Sigmoid colon (tissue), 7 donors: ENCODE measurements at places on chromosomes 12 and 14. TPM values are rescaled to one million over a fixed set of nuclear protein-coding genes. Genes with fewer than 3 reads are reported as not detected.

GRCh38 chr14:63308723-63309317, 9.9 kb downstream of the GPHB5 start:
- no peak overlapping the region for H3K4me3 ChIP-seq
- H3K27me3 ChIP-seq = no peaks in the 10 kb centered on the region
- H3K27ac ChIP-seq = no peak overlapping the region
- no peaks in the 10 kb centered on the region for H3K4me1 ChIP-seq

DNA sequence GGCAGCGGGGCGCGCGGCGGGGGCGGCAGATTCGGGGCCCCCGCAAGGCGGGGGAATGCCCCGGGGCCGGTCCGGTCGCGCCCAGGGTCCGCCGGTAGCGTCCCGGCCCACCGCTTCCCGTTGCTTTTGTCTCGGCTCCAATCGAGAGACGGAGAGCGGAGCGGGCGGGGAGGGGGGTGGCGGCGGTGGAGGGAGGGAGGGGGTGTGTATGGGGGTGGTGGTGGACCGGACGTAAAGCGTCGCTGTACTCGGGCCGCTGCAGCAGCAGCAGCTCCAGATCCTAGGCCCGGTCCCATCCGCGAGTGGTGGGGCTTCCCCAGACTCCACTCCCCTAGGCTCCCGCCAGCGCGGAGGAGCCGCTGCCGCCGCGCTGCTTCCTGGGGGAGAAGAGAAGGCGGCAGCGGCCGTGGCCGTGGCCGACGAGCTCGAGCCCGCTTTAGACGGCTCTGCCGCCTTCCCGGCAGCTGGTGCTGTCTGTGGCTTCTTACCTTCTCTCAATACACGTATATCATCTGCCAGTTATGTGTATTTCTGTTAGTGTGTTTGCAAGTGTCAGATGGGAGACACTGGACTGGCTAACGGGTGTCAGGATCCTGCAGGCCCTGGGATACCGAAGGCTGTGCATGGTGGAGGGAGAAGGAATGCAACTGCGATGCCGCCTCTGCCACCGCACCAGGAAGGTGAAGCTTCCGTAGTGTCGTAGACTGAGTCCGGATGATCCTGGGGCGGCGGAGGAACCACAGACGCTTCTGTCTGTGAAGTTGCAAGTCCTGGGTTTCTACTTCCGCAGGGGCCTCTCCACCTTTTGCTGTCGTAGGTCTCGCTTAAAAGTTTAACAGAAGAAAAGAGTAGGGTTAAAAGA, 508 bp downstream of the CNOT2 start:
- H3K36me3 ChIP-seq = peaks cover 24% of the 10 kb centered on the region
- peak; percentile 85 for DNase-seq
- H3K27ac ChIP-seq = peak overlapping the region; percentile 99
- H3K27me3 ChIP-seq = no peaks in the 10 kb centered on the region

- H3K27me3 ChIP-seq = no peaks in the 10 kb centered on the region
- H3K4me3 ChIP-seq = no peak overlapping the region
- DNase-seq = no peak
- H3K36me3 ChIP-seq = no peaks in the 10 kb centered on the region
Observed at GRCh38 chr12:114729731-114730130, 45.8 kb upstream of the TBX3 start.

GRCh38 chr12:34598352-34598827, 576.1 kb downstream of the ALG10 start:
- no peaks in the 10 kb centered on the region for H3K27me3 ChIP-seq
- H3K27ac ChIP-seq = no peak overlapping the region
- DNase-seq = peak; percentile 44
- H3K36me3 ChIP-seq = no peaks in the 10 kb centered on the region
- no peaks in the 10 kb centered on the region for H3K4me1 ChIP-seq

DNA sequence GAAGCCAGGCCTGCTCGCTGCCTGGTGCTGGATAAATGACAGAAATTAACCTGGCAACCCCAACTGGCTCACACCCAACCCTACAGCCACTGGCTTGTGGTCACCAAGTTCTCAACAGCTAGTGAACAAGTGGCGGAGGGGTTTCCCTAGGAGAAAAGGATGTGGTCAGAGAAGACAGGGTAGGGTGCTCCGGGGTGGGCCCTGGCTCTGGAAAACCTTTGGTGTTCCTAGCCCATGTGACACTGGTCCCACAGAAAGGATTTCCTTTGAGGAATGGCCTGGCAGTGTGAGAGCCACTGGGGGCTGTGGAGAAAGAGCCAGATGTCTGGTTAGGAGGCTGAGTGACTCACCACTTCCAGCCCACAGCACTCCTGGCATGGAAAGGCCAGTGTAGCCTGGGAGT, 8.7 kb downstream of the SYNE3 start:
- H3K4me1 ChIP-seq = peaks cover 32% of the 10 kb centered on the region
- DNase-seq = no peak
- H3K27ac ChIP-seq = peak overlapping the region; percentile 30
- no peaks in the 10 kb centered on the region for H3K27me3 ChIP-seq

- H3K27ac ChIP-seq = no peak overlapping the region
- no peaks in the 10 kb centered on the region for H3K4me1 ChIP-seq
- H3K4me3 ChIP-seq = no peak overlapping the region
- DNase-seq = no peak
Observed at GRCh38 chr14:74697011-74697410, 15.9 kb downstream of the AREL1 start.

TAS2R46 gene
- 2.3 TPM for total RNA-seq

GRCh38 chr12:11834931-11835330, 185.5 kb downstream of the ETV6 start:
- H3K36me3 ChIP-seq = no peaks in the 10 kb centered on the region
- no peak for DNase-seq

UTP20 gene
- 9.2 TPM for total RNA-seq

LUM gene
- total RNA-seq = 363 TPM

- no peak overlapping the region for H3K4me3 ChIP-seq
- H3K4me1 ChIP-seq = peaks cover 4% of the 10 kb centered on the region
- H3K36me3 ChIP-seq = no peaks in the 10 kb centered on the region
- no peaks in the 10 kb centered on the region for H3K27me3 ChIP-seq
Observed at GRCh38 chr14:64811676-64812075, 68.0 kb downstream of the SPTB start.

DNA sequence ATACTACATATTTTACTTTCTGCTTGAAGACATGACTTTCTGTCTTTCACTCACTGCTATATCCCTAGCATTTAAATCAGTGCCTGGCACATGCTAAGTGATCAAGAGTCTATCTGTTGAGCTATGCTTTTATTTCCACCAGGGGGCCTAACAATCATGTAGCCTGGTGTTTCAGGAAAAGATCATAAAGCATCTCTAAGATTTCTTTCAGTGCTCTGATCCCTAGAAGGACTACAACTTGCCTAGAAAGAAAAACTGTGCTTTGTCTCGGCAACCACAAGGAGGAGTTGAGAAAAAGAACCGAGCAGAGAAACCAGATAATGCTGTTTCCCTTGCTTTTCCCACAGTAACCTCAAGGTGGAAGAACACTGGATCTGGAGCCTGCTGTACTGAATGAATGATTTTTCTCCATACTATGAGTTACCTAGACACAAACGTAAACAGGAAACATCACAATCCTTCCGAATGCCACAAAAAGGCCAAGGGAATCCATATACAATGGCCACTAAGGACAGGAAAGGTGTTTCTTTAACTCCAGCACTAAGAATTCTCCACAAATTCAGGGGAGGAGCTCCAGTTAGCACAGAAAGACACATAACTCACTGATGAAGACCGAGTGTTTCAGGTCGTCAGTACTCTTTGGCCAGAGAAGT, 1.2 kb downstream of the CRY1 start:
- H3K36me3 ChIP-seq = no peaks in the 10 kb centered on the region
- peak overlapping the region; percentile 96 for H3K27ac ChIP-seq
- no peak for DNase-seq
- H3K4me3 ChIP-seq = peak overlapping the region; percentile 85
- H3K4me1 ChIP-seq = peaks cover 12% of the 10 kb centered on the region

DNA sequence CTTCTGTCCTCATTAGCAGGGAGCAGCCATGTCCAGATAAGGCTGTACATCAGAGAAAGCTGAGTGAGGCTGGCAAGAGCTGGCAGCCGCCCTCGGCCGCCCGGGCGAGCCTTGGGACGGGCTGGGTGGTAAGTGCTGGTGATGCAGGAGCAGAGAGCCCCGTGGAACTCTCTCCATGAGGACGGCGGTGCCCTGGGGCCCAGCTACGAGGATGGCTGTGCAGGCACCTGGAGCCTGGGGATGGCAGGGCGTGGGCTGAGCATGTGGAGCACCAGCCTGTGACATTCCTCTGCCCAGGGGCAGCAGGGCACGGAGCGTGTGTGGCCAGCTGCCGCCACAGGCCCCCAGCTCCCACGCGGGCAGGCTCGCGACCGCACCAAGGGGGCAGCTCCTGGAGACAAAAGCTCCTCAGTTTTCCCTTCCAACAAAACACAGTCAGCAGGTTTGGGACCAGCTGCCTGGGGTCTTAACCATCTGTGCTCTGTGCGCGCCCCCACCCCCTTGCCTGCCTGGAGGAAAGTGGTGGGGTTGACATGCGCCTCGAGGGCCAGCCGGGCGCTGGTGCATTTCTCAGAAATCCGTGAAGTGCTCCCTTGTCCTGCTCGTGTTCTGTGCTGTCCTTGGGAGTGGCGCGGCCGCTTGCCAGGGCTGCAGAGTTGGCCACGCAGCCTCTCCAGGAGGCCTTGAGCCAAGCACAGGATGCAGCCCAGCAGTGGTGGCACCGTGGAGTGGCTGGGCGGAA, 21.4 kb downstream of the PACS2 start:
- DNase-seq = no peak
- no peak overlapping the region for H3K4me3 ChIP-seq
- H3K4me1 ChIP-seq = peaks cover 36% of the 10 kb centered on the region
- no peak overlapping the region for H3K27ac ChIP-seq

C12orf54 gene
- total RNA-seq = 8.3 TPM

DNA sequence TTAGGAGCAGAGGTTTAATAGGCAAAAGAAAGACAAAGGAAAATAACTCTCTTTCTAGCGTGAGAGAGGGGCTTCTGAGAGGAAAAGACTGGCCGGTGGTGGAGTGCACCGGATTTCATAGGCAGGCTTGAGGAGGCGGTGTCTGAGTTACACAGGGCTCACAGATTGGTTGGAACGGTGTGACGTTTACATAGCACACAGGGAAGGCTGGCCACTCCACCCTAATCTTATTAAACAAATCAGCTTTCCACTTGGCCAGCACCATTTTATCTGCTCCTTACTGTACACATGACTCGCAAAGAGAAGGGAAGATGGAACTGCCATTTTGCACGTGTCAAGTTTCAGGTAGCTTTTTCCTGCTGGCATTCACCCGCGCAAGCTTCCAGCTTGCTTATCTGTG, 587.7 kb downstream of the RPL10L start:
- H3K4me3 ChIP-seq = no peak overlapping the region
- DNase-seq = no peak
- no peak overlapping the region for H3K27ac ChIP-seq
- H3K4me1 ChIP-seq = no peaks in the 10 kb centered on the region

- no peak for DNase-seq
- H3K4me1 ChIP-seq = peaks cover 5% of the 10 kb centered on the region
- no peaks in the 10 kb centered on the region for H3K27me3 ChIP-seq
- no peak overlapping the region for H3K4me3 ChIP-seq
Observed at GRCh38 chr12:127081058-127081457, 1185.9 kb upstream of the TMEM132C start.

STRN3 gene
- 79.7 TPM for total RNA-seq

- no peaks in the 10 kb centered on the region for H3K4me1 ChIP-seq
- peak overlapping the region; percentile 94 for H3K27ac ChIP-seq
- DNase-seq = no peak
- H3K36me3 ChIP-seq = peaks cover 39% of the 10 kb centered on the region
- no peaks in the 10 kb centered on the region for H3K27me3 ChIP-seq
- H3K4me3 ChIP-seq = peak overlapping the region; percentile 75
Observed at GRCh38 chr14:24430682-24431568, 1.2 kb downstream of the KHNYN start.

CLEC2A gene
- total RNA-seq = not detected

WNT1 gene
- total RNA-seq = not detected

KRT6A gene
- not detected for total RNA-seq

GRCh38 chr12:113190761-113191160, 5.2 kb downstream of the RITA1 start:
- no peak for DNase-seq
- peaks cover 11% of the 10 kb centered on the region for H3K36me3 ChIP-seq
- no peak overlapping the region for H3K27ac ChIP-seq

DNA sequence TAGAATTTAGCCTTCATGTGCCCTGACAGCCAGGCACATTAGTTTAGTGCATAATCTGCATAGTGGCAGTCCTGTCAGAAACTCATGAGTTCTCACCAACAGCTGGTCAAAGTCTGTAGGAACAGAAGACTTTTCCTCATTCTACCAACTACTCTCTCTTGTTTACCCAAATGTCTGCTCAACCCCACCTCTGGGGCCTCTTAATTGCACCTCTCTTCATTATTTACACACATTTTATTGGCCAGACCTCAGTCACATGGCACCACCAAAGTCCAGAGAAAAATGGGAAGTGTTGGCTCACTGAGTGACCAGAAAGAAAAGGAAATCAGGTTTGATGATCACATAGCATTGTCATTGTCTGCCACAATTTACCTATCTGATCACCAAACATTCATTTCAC, 114.6 kb upstream of the PLXNC1 start:
- DNase-seq = no peak
- no peaks in the 10 kb centered on the region for H3K4me1 ChIP-seq
- no peaks in the 10 kb centered on the region for H3K27me3 ChIP-seq
- no peak overlapping the region for H3K4me3 ChIP-seq

- H3K27me3 ChIP-seq = no peaks in the 10 kb centered on the region
- no peak overlapping the region for H3K4me3 ChIP-seq
- no peak overlapping the region for H3K27ac ChIP-seq
- H3K4me1 ChIP-seq = no peaks in the 10 kb centered on the region
- no peak for DNase-seq
- H3K36me3 ChIP-seq = no peaks in the 10 kb centered on the region
Observed at GRCh38 chr12:89280833-89281538, 71.3 kb downstream of the DUSP6 start.

DNA sequence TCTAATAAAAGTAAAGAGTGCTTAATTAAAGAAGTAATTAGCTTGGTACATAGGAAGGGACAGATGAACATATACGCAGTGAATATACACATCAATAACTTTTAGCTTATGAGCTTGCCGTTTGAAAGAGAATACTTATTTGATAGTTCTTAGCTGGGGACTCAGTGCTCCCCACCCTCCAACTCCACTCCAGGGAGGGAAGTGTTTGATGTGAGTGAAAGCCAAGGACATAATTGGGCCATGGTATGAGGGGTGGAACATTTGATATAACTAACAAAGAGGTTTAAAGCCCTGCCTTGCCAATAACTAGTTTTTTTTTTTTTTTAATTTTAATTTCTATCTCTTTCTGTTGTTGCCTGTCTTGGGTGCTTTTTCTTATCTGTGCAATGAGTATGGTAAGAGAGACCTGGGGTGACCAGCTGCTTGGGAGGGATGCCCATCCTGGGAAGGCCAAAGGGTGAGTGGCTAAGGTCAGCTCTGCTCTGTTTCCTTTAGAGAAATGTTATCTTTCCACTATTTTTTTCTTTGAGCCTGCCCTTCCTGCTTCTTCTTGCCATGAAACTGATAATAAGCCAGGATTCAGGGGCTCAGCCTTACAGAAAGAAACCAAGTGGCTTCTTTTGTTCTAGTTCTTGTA, 132.8 kb upstream of the CPSF6 start:
- no peaks in the 10 kb centered on the region for H3K27me3 ChIP-seq
- peaks cover 12% of the 10 kb centered on the region for H3K4me1 ChIP-seq
- no peak overlapping the region for H3K27ac ChIP-seq

SLC15A5 gene
- not detected for total RNA-seq

GRCh38 chr14:98323836-98324235, 948.2 kb downstream of the BCL11B start:
- H3K4me3 ChIP-seq = no peak overlapping the region
- H3K36me3 ChIP-seq = no peaks in the 10 kb centered on the region
- DNase-seq = no peak
- H3K27me3 ChIP-seq = no peaks in the 10 kb centered on the region
- H3K4me1 ChIP-seq = no peaks in the 10 kb centered on the region

TGM1 gene
- total RNA-seq = not detected

GRCh38 chr14:60353420-60353819, 104.4 kb downstream of the PPM1A start:
- no peak overlapping the region for H3K27ac ChIP-seq
- H3K27me3 ChIP-seq = no peaks in the 10 kb centered on the region
- DNase-seq = no peak
- H3K4me1 ChIP-seq = peaks cover 6% of the 10 kb centered on the region
- no peak overlapping the region for H3K4me3 ChIP-seq

IL26 gene
- total RNA-seq = 0.36 TPM
